Psoas muscle (tissue), 8 donors: ENCODE measurements at places on chromosomes 1 and 21. TPM values are rescaled to one million over a fixed set of nuclear protein-coding genes. Genes with fewer than 3 reads are reported as not detected.
A peak's percentile ranks its signal among the peaks of the same experiment; 100 is the strongest.

DNA sequence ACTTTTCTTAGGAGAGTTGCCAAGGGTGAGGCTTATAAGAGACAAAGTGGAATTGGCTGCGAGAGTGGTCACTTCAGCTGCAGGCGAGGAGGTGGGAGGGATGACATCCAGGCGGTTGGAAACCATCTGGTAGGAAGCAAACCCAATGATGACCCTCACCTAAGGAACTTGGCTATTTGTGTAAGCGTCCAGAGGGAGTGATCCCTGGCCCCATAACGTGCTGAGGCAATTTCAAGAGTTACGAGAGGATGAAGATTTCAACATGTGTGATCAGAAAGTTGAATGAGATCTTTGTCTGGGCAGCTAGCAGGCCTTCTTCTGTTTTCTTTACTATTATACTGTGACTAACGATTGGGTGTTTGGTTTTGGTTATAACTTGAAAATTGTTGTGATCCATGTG, 102.7 kb upstream of the VANGL1 start:
- peak; percentile 26 for DNase-seq

DNA sequence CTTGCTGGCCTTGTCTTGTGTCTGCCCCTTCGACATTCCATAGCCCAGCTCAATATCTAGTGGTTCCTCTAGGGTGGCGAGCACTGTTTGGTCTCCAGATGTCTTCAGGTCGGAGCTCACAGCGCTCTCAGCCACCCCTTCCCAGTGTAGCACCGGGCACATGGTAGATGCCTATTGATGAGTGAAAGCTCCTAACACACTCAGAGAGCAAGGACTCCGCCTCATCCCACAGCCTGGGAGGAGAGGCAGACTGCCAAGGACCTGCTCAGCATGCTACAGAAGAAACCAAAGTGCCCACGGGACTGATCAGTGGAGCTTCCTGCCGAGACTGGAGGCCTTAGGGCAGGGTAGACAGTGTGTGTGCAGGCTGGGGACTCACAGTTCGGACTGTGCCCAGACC, 10.9 kb downstream of the PCSK9 start:
- DNase-seq, result no peak

DNA sequence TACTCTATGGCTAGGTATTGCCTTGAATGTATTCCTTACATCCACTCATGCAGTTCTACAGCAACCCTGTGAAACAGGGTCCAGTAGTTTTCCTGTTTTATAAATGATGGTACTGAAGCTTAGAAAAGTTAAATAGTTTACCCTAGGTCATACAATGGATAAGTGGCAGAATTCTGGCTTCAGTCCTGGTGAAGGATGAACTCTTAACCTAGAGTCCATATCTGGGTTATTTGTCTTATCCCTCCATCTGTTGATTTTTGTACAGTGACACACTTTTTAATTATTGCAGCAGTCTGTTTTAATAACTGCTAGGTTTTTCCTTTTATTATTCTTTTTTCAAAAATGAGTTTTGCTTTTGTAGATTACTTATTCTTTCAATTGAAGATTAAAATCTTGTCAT, 263.9 kb downstream of the DNM3 start:
- DNase-seq, result no peak

DNA sequence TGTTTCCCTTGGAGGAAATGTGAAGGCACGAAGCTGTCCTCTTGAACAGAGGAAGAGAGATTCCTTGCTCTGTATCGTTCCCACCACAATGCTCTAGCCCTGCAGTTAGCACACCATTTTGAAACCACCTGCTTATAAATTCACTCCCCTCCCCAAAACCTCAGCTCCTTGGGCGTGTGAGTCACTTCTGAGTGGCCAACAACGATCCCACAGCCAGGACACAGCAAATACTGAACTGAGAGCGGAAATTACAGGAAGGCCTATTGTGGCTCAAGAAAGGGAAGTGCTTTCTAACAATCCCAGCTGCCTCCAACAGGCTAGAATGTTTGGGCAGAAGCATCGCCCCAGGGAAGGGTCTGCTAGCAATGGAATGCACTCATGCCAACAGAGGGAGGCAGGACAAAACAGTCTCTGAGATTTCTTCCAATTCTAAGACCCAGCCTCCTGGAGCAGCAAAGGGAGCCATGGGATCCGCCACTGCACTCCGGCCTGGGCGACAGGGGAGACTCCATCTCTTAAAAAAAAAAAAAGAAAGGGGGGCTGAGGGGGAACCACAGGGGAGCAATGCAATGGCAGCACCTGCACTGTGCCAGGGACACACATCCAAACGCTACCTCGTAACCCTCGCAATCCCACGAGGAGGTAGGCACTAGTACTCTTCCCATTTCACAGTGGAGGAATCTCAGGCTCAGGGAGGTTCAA, 1.9 kb downstream of the TMEM53 start:
- DNase-seq, result no peak

DNA sequence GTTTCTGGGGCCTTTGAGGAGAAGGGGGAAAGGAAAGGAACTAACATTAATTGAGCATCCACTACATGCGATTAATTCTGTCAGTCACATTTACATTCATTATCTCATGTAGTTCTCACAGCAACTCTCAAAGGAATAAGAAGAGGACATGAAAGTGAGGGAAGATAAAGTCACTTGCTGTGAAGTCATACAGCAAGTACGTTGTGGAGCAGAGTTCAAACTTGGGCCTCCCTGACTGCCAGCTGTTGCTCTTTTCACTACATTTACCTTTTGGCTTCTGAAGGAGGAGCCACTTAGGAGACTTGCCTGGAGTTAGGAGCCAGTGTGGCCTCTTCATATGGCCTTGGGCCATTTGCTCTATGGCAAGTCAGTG, 6.2 kb downstream of the ZNF691 start:
- DNase-seq, result no peak

DNA sequence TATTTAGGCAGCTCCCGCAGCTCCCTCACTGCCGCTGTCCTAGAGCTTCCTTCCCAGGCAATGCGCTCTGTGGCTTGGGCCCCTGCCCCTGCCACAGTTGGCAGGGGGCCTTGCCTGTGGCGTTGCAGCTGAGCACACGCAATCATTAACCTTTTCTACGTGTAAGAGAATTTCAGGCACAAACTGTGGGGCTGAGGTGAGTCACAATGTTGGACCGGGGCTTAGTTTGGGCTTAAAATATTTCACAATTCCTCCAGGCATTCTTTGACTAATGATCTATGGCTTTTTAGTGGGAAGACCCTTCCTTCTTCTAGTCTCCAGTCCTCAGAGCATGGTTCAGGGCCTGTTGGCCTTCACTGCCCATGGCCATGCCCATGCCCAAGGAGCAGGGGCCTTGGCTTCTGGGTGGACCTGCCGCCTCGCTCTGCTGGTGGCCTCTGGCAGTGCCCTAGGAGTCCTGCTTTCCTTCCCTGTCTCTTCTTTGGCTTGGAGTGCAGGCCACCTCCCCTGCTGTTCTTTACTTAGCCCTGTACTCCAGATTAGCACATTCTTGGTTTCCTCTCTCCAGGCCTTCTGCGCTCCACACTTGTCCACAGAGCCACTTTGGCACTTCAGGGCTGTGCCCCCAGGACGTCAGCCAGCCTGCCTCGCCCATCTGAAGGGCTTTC, 39.2 kb downstream of the MAPKAPK2 start:
- DNase-seq, result peak; percentile 81

GRCh38 chr1:94553931-94554330, 12.4 kb upstream of the F3 start:
- no peak for DNase-seq

DNA sequence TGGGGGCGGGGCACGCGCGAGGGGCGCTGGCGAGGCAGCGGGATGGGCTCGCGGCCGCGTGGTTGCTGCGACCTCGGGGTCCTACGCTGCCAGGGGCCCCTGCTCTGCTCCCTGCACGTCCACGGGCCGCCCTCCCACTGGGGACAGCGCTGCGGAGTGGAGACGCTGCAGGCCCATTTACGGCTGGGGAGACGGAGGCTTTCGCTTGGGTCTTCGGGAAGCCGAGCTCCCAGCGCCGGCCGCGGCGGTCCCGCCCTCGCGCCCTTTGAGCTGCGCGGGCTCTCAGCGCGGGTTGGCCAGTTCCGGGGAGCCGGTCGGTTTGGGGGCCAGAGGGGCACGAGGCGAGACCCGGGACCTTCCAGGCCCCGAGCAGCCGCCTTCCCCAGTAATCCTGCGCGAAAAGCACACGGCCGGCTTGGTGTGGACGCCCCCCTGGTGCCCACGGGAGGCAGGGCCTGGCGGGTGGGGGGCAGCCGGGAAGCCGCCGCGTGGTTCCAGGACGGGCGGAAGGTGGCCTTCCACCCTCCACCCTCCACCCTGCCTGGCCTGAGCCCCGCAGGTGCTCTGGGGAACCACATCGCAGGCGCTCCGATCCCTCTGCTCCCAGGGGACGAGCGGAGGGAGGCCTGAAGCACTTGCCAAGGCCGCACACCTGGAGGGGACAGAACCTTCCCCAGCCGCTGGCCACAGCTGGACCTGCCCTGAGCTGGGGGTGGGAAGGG, 570 bp upstream of the PEX10 start:
- peak; percentile 39 for DNase-seq

DNA sequence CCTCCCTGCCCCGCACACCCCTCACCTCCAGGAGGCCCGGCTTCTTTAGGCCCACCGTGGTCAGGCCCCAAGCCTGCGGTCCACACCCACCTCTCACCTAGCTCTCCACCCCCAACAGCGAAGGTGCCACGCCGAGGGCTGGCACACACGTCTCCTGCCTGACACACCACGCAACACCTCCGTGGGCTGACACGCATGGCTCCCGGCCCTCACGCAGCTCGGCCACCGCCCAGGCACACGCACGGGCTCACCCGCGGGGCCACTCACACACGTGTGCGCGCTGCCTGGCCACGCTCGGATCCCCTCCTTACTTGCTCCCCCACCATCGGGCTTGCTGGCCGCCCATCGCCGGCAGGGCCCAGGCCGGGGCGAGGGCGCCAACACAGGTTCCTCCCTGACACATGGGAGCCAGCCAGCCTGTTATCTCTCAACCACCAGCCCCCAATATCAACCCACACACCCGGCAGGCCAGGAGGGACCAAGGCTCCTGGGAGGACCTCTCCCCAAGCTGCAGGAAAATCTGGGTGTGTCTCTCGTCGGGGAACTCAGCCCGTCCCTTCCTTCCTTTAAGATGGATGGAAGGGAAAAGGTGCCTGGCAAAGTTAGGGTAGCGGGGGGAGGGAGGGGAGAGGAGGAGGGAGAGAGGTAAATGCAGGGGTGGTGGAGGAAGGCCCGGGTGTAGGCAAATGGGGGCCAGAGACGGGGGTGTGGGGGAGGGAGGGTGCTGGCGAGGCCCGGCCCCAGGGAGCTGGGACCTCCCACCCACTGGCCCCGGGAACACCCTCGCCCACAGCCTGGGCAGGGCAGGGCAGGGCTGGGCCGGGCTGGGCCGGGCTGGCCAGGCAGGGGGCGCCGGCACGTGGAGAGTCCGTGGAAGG, 546 bp downstream of the ELOVL1 start:
- DNase-seq, result peak; percentile 41

DNA sequence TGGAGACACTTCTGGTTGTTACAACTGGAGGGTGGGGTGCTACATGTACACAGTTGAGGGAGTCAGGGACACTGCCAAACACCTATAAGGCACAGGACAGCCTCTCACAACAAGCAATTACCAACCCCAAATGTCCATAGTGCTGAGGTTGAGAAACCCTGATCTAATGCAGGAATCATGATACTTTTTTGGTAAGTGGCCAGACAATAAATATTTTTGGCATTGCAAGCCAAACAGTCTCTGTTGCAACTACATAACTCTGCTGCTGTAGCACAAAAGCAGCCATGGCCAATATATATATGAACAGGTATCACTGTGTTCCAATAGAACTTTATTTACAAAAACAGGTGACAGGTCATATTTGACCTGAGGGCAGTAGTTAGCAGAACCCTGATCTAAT, 177.5 kb downstream of the ASTN1 start:
- no peak for DNase-seq

Gene TNFSF4
- total RNA-seq, result 0.13 TPM

Gene OR2T35
- total RNA-seq, result not detected

Gene OR2G6
- total RNA-seq, result not detected

Gene PYHIN1
- total RNA-seq, result 0.32 TPM

Gene PCAT6
- total RNA-seq, result 0.44 TPM
